Neural progenitor cell (in vitro differentiated cells): ENCODE measurements at places on chromosomes 2 and 18. TPM values are rescaled to one million over a fixed set of nuclear protein-coding genes. Genes with fewer than 3 reads are reported as not detected.

- no peak overlapping the region for H3K27ac ChIP-seq
- H3K4me3 ChIP-seq, result no peak overlapping the region
- H3K27me3 ChIP-seq, result no peaks in the 10 kb centered on the region
- H3K36me3 ChIP-seq, result no peaks in the 10 kb centered on the region
Measured at GRCh38 chr2:80147690-80148089, 156.9 kb downstream of the LRRTM1 start.

DNA sequence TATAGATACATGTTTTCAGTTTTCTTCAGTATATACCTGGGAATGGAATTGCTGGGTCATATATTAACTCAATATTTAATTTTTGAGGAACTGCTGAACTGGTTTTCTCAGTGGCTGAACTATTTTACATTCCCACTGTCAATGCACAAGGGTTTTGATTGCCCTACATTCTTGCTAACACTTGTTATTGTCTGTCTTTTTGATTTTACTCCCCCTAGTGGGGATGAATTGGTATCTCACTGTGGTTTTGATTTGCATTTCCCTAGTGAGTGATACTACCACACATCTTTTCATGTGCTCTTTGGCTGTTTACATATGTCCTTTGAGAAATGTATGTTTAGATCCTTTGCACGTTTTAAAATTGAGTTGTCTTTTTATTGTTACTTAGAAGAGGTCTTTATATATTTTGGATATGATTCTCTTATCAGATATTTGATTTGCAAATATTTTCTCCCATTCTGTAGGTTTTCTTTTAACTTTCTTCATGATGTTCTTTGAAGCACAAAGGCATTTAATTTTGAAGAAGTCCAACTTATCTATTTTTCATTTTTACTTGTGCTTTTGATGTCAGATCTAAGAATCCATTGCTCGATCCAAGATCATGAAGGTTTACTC lies 36.2 kb downstream of the ASB1 start:
- DNase-seq, result peak; percentile 48
- no peak overlapping the region for H3K4me3 ChIP-seq
- H3K4me1 ChIP-seq, result no peaks in the 10 kb centered on the region
- H3K27me3 ChIP-seq, result no peaks in the 10 kb centered on the region

DNA sequence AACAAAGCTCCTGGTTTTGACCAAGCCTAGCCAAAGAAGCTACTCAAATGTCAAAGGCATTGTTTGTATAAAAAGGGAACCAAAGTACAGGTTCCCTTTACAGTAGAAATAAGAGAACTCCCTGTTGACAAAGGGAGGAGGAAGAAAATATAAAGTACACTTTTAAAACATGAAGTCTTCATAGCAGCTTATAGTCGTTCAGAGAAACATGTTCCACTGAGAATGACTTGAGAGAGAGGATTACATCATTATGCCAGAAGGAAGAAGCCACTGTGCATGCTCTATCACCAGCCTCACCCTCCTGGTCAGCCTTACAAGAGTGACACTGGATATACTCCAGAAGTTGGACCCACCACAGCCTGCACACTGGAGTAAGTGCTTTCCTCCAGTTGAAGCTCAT lies 2.5 kb upstream of the DHRS9 start:
- H3K27ac ChIP-seq, result no peak overlapping the region
- no peaks in the 10 kb centered on the region for H3K27me3 ChIP-seq
- no peaks in the 10 kb centered on the region for H3K4me1 ChIP-seq
- H3K36me3 ChIP-seq, result no peaks in the 10 kb centered on the region

DNA sequence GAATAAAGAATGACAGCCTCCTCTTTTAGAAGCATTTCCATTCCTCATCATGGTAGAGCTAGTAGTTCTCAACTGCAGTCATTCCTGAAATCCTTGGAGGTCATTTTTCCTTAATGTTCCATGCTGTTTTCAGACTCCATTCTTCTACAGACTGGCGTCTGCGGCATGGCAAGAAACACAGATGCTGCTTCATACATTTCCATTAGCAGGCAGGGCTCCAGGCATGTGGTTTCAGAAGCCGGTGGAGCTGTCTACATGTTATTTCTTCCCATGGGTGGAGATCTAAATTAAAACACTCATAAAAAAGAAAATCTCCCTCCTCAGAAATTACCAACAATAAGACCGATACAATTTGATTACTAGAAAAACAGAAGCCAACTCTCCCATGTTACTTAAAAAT lies 6.0 kb upstream of the DSG3 start:
- H3K4me1 ChIP-seq, result no peaks in the 10 kb centered on the region
- H3K36me3 ChIP-seq, result no peaks in the 10 kb centered on the region
- no peaks in the 10 kb centered on the region for H3K27me3 ChIP-seq
- DNase-seq, result no peak
- H3K4me3 ChIP-seq, result no peak overlapping the region
- H3K27ac ChIP-seq, result no peak overlapping the region

DNA sequence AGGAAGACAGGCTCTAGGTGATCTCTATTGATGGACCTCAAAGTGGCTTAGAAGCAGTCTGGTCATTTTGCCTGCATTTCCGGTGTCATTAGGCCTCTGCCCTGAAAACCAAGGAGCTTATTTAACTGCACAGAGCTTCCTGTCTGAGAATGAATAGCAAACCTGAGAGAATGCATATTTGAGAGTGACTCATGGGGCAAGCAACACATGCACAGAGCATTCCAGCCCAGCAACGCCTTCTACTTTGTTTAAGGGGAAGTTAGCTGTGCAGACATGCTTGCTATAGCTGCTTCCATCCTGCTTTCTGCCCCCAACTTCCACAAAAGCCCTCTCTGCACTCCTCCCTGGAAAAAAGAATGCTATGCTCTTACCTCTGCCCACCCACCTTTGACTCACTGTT lies 232.8 kb downstream of the GRB14 start:
- H3K27ac ChIP-seq, result peak overlapping the region; percentile 66
- peaks cover 27% of the 10 kb centered on the region for H3K4me1 ChIP-seq
- H3K36me3 ChIP-seq, result no peaks in the 10 kb centered on the region
- no peak overlapping the region for H3K4me3 ChIP-seq
- DNase-seq, result peak; percentile 36
- no peaks in the 10 kb centered on the region for H3K27me3 ChIP-seq

DNA sequence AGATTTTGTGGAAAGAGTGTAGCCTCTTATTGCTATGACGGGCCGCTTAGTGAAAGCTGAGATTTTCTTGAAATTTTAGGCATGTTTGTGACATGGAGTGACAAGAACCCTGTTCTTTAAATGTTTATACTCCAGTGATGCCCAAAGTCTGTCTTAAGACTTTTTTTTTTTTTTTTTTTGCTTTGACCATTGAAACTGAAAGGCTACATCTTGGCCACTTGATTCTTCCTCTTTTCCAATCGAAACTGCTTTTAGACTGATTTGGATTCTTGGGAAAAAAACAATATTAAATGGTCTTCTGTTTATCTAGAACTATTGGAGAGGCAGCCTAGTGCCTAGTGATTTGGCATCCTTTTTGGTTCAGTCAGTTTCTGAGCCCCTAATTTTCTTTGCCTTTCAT lies 2.4 kb upstream of the SLC8A1 start:
- H3K36me3 ChIP-seq, result no peaks in the 10 kb centered on the region
- H3K4me1 ChIP-seq, result peaks cover 15% of the 10 kb centered on the region
- no peak overlapping the region for H3K4me3 ChIP-seq
- peaks cover 54% of the 10 kb centered on the region for H3K27me3 ChIP-seq
- DNase-seq, result no peak
- no peak overlapping the region for H3K27ac ChIP-seq

- no peaks in the 10 kb centered on the region for H3K27me3 ChIP-seq
- H3K4me3 ChIP-seq, result no peak overlapping the region
- H3K4me1 ChIP-seq, result no peaks in the 10 kb centered on the region
- no peak overlapping the region for H3K27ac ChIP-seq
Measured at GRCh38 chr18:79367989-79368388, 27.7 kb upstream of the NFATC1 start.

DNA sequence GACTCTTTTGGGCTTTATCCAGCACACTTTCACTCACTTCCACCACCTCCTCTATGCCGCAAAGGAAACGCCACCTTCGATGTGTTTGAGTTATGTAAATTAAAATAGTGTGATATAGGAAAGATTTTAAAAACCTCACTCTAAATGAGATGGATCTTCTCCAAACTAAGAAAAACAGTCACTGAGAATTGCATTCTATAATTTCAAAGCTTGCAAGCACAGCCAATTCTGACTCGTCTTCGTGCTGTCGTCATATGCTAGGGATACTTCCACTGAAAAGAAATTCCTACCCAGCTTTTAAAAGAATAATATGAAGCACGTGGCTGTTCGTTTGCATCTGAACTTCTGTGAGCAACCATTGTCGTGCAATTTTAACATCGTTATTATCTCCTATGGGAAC lies 162.5 kb downstream of the SH3BP4 start:
- no peaks in the 10 kb centered on the region for H3K36me3 ChIP-seq
- DNase-seq, result no peak
- H3K4me3 ChIP-seq, result no peak overlapping the region
- no peak overlapping the region for H3K27ac ChIP-seq
- H3K27me3 ChIP-seq, result peaks cover 3% of the 10 kb centered on the region
- H3K4me1 ChIP-seq, result peaks cover 7% of the 10 kb centered on the region

- H3K36me3 ChIP-seq, result no peaks in the 10 kb centered on the region
- no peak overlapping the region for H3K4me3 ChIP-seq
- H3K4me1 ChIP-seq, result no peaks in the 10 kb centered on the region
- H3K27me3 ChIP-seq, result no peaks in the 10 kb centered on the region
Measured at GRCh38 chr2:205764270-205764746, 82.0 kb downstream of the NRP2 start.

DNA sequence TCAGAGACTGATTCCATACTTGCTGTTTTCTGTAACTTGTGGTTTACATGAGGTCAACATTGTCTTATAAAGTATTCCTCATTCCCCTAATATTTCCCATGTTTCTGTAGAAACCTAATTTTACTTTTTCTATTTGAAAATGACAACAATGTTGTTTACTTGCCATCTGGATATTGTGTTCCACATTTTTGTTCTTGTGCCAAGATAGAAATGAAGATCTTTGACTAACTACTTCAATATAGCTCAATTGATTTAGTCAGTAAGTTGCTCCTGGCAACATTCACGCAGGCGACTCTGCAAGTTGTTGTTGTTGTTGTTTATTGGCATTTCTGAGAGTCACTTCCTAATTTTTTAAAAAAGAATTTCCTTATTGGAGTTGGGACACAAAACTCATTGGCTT lies 69.5 kb downstream of the CAVIN2 start:
- H3K27me3 ChIP-seq, result no peaks in the 10 kb centered on the region
- no peaks in the 10 kb centered on the region for H3K4me1 ChIP-seq
- DNase-seq, result no peak
- no peaks in the 10 kb centered on the region for H3K36me3 ChIP-seq
- H3K4me3 ChIP-seq, result no peak overlapping the region

Gene CGREF1
- 2.1 and 3.0 TPM in 2 replicates for total RNA-seq

DNA sequence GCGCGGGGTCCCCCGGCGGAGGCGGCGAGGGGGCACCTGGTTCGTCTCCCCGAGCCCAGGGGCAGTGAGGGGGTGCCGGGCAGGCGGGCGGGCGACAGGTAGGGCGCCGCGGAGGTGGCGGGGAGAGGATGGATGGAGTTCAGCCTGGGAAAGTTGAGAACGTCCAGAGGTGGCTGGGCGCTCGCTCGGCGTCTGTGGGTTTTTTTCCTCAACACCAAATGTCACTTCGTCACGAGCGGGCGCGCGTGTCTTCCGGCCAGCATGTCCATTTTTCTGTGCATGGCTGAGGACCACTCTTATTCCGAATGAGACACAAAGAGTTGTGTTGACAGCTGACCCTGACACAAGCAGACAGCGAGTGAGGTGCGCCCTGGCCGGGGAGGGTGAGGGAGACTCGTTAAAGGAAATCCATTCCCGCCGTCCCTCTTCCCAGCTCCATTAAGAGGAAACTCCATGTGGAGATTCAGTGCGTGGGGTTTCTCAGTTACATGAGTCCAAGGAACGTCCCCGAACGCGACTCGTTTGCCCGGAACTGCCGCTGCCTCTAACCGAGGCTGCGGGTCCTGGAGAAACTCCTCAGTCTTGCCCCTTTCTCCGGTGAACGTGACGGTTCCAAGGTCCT lies 859 bp downstream of the GREB1L start:
- H3K36me3 ChIP-seq, result no peaks in the 10 kb centered on the region
- H3K4me1 ChIP-seq, result peaks cover 55% of the 10 kb centered on the region
- DNase-seq, result peak; percentile 42
- H3K27ac ChIP-seq, result peak overlapping the region; percentile 82

- H3K27me3 ChIP-seq, result no peaks in the 10 kb centered on the region
- DNase-seq, result peak; percentile 80
- H3K27ac ChIP-seq, result no peak overlapping the region
- no peak overlapping the region for H3K4me3 ChIP-seq
- no peaks in the 10 kb centered on the region for H3K4me1 ChIP-seq
Measured at GRCh38 chr2:49770919-49771318, 616.6 kb upstream of the FSHR start.

GRCh38 chr2:60442608-60443007 lies 110.8 kb downstream of the BCL11A start:
- DNase-seq, result no peak
- H3K4me1 ChIP-seq, result peaks cover 7% of the 10 kb centered on the region
- no peak overlapping the region for H3K27ac ChIP-seq
- H3K36me3 ChIP-seq, result no peaks in the 10 kb centered on the region
- H3K4me3 ChIP-seq, result no peak overlapping the region

GRCh38 chr2:143584936-143585335 lies 455.7 kb downstream of the ARHGAP15 start:
- H3K4me1 ChIP-seq, result peaks cover 11% of the 10 kb centered on the region
- no peaks in the 10 kb centered on the region for H3K27me3 ChIP-seq
- DNase-seq, result no peak
- H3K36me3 ChIP-seq, result no peaks in the 10 kb centered on the region
- H3K4me3 ChIP-seq, result no peak overlapping the region

DNA sequence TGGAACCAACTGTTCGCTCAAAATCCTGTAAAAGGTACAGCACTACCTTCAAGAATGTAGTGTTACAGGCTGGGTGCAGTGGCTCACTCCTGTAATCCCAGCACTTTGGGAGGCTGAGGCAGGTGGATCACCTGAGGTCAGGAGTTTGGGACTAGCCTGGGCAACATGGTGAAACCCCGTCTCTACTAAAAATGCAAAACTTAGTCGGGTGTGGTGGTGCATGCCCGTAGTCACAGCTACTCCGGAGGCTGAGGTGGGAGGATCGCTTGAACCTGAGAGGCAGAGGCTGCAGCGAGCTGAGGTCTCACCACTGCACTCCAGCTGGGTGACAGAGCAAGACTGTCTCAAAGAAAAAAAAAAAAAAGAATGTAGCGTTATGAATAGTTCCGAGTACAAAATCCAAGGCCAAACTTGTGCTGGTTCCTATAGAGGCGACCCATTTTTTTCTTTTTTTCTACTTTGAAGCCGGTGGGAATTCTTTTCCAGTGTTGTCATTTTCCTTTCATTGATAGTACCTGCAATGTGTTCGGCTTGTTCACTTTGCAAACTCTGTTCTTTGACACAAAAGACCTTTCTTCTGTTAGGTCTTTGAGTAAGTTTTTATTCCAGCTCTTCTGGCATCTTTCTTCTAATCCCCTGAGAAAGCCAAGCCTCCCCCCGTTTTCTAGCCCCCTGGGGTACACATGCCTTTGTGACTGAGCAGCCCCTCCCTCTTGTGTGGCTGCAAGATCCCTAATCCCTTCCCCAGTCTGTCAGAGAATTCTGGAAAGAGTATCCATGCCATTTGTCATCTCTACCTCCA lies 25.1 kb downstream of the INPP5D start:
- H3K4me1 ChIP-seq, result peaks cover 31% of the 10 kb centered on the region
- peak overlapping the region; percentile 74 for H3K27ac ChIP-seq
- DNase-seq, result peak; percentile 86

Gene CRYBA2
- not detected in 2 replicates for total RNA-seq
